Fibroblast of the conjunctiva (primary cell): ENCODE measurements at places on chromosomes 12 and 14.

DNA sequence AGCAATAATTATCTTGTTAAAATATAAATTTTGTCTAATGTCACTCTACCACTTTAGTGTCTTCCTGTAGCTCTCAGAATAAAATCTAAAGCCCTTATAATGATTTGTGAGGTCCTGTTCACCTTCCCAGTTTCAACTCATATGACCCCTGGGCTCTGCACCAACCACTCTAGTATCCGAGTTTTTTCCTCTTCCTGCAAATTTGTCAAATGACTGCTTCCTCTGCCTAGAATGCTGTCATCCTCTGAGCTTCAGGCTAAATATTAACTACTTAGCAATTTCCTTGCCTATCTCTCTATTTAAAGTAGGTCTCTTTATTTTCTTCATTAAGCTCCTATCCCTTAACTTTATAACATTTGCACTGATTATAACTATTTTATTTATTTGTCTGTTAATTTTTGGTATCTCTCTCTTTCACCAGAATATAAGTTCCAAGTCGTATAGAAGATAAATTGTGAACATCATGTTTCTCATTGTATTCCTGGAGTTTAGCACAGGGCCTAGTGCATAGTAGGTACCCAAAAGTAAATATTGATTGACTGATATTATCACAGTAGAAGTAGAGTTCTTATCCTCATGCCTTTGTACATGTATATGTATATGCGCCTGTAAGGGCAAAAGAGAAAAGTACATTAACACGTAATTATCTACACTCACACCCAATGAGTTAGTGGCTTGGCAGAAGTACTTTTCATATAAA lies 196.0 kb downstream of the BCAT1 start:
- no peak for DNase-seq

- no peak for DNase-seq
Measured at GRCh38 chr12:117352206-117352605, 9.2 kb downstream of the NOS1 start.

DNA sequence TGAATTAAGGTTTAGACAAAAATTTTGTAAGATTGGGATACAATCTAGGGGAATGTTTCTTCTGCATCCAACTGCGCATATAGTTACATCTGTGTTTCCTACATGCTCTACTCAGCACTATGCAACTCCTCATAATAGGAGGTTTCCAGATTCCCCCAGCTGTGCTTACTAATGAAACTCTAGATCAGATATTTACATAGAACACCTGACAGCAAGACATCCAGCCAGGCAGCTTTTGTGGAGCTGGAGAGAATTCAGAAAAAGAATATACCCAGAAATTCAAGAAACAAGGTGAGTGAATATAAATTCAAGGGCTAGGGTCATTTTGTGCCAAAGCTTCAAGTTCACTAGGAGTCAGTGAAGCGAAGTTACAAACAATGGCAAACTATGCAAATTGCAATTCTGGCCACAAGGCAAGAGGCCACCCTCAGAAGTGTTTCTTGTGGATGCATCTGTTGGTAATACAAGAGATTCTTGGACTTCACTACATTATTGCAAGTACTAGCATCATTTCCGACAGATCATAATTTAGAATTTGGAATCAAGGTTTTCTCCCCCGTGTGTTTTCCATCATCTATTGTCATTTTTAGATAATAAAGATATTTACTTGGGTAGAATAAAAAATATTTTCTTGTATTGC lies 341.2 kb upstream of the NAV3 start:
- no peak for DNase-seq

- DNase-seq = no peak
Measured at GRCh38 chr14:99862136-99862535, 68.9 kb downstream of the EML1 start.
